Stimulated activated CD4-positive, alpha-beta T cell treated with anti-CD3 and anti-CD28 coated beads, Interleukin-1b, Interleukin-23, amount 100 ng/mL, for 1 hour (primary cell): ENCODE measurements at places on chromosomes 2 and 18.

DNA sequence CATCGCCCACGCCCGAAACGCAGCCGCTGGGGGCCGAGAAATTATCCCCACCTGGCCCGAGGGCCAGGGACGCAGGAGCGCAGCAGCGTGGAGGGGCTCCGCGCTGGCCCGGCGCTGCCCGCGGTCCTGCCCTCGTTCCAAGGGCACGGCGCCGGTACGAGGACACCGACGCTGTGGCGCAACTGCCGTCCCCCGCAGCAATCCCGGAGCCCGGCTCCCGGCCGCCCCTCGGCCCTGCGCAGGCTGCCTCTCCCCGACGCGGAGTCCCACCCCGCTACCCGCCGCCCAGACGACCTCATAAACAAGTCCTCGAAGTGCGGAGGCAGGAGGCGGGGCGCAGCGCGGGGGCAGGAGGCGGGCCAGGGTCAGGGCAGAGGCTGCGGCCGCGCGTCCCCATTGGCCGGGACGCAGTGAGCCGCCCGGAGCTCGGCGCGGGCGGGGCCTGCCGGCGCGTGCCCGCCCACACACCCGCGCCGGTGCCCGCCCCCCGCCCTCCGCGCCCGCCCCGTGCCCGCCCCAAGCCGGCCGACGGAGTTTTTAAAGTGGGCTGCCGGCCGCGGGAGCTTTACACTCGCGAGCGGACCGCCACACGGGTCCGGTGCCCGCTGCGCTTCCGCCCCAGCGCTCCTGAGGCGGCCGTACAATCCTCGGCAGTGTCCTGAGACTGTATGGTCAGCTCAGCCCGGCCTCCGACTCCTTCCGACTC lies at the start of gene EPAS1:
Gene EPAS1, plus strand, starts transcription at position 568 of the 706 bp plus-strand sequence. CDS start 505 bp downstream, outside the sequence.
- peak; percentile 48 for DNase-seq

DNA sequence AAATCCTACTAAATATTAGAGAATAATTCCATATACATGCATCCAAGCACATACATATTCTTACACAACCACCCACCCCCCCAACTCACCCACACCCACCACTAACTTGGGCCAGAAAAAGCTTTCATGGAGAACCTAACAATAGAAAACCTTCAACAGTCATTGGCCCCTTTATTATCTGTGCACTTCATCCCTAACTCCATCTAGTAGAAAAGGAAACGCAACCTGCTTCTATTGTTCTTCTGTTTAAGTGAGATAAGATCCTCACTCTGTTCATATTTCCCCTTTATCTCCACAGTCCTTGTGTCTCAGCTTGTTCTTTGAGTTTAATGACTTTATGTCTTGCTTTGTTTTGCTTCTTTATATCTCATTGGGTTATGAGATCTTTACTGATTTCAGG lies 1740.2 kb upstream of the CELF4 start:
- DNase-seq, result no peak

DNA sequence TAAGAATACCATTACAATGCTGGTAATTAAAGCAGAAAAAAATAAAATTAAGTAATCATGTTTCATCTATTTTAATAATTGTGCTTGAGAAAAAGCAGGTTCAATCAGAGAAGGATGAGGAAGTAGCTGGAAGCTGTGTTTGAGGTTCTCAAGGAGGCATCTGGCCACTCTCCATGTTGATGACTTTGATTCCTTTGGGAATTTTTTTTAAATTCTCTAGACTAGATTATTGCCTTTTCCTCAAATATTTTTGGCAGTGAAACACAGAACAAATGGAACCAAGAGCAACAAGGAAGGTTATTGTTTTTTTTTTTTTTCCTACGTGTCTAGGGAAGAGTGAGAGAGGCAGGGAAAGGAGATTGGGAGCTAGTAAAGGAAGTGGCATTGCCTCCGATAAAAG lies 99.9 kb upstream of the NRP2 start:
- no peak for DNase-seq

- DNase-seq, result no peak
Observed at GRCh38 chr2:6888724-6889123, 11.1 kb downstream of the RSAD2 start.

DNA sequence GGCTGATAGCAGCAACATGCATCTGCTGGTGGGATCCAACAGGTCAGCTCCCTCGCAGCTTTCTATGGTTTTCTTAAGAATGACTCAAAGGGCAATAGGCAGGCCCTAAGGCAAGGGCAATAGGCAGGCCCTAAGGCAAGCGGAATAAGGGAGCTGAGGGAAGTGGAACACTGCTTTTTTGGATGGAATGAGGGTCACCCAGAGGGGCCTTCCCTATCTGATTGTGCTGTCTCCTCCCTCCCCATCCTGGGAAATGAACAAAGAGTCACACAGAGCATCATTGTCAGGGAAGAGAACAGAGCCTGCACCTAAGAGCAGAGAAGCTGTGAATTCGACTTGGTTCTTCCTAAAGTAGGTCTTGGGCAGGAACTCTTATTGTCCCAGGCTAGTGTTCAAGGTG lies 43.3 kb upstream of the PTPRM start:
- DNase-seq, result no peak

DNA sequence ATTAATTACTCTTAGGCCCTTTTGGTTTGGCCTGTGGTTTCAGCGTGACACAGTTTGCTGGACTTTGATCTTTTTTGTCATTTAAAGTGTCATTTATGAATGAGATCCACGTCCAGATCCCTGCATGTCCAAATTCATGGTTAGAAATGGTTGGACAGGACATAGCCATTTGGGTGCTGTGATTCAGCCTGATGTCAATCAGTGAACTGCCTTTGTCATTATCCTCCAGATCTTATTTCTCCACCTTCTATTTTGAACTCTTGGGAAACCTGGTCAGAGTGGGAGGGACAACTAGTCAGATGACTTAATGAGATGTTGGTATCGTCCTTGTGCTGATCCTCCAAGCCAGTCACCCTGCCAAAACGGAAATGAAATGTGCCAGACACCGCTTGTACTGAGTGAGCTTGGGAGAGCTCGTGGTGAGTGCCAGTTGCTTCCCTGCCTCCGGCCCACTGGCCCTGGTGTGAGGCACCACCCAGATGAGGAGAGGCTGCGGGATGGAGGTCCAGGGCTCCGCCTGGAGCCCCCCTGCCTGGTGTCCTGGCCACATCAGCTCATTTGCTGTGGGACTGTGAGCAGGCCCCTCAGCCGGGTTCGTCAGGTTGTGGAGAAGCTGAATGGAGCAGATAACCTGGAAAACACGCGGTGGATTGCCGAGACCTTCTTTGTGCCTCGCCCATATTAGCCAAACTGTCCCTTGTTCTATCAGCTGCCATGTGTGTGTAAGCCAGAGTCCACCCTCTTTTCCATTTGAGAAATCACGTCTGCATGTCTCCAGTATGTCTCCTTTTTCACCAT lies 70.1 kb downstream of the DGKD start:
- DNase-seq, result no peak

DNA sequence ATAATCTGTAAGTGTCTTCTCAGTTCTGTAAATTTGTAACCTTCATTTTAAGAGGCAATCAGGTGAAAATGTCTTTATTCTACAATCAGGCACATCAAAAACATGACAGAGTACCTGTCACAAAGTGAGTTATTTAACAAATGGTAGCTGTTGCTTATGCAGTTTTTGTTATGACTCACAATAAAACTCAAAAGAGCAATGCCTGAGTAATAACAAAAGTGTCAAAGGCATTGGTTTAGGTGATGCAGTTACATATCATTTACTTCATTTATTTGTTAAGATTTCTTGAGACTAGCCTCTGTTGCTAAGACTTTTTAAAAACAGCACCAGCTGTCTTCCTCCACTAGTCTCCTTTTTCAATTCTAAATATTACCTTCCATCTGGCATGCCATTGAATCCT lies 177.8 kb downstream of the KIAA1328 start:
- no peak for DNase-seq

GRCh38 chr2:96249654-96250053 lies 16.1 kb downstream of the TMEM127 start:
- DNase-seq, result no peak

- no peak for DNase-seq
Observed at GRCh38 chr2:176170602-176171305, 13.6 kb downstream of the HOXD3 start.

DNA sequence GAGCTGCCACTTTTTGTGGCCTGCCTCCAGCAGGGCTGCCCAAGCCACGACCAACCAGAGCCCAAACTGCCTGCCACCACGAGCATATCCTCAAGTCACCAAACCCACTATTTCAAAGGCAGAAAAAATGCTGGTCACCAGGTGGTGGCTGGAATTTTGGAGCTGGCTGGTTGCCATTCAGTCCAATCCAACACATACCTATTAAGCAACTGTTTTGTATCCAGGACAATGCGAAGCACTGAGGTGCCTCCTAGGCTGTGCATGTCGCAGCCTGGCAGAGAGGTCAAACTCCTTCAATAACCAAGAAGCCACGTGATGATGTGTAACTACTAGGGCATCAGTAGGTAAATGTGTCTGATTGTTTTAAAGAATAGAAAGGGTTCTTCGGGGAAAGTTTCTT lies 108.3 kb upstream of the PPP1CB start:
- DNase-seq, result no peak

DNA sequence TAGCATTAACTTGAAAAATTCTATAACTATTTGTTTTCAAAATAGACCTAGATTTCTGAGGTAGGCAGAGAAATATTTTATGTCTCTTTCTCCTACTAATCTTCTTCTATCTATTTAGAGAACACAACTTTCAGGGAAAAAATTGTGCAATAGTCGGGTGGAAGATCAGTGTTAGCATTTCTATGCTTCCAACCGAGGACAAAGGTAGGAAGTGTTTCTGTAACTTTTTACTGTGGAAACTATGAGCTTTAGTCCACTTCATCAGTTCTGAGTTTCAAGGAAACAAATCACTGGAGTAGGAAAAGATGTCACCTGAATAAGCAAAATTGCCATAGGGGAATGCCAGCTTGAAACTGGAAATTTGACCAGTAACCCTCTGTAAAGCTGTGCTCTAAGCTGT lies 207.7 kb upstream of the CTAGE1 start:
- DNase-seq, result no peak

GRCh38 chr2:160368988-160369930 lies 124.3 kb downstream of the RBMS1 start:
- no peak for DNase-seq

- DNase-seq, result no peak
Observed at GRCh38 chr2:152563764-152564163, 153.5 kb downstream of the PRPF40A start.

DNA sequence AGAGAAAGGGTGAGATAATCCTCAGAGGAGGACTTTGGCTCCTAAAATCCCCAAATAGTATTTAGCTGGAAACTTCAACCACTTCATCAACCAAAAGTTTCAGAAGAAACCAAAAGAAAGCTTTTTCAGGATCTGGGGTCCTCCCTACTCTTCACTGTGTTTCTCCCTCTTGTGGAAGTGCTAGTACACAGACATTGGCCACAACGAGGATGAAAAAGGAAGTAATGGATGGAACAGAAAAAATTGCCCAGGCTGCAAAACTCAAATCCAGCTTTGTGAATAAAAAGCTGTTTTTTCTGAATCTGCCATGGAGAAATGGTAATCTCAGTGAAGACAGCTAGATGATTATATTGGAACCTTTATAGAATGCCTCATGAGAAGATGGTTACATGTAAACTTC lies 4.0 kb downstream of the PID1 start:
- DNase-seq, result no peak

DNA sequence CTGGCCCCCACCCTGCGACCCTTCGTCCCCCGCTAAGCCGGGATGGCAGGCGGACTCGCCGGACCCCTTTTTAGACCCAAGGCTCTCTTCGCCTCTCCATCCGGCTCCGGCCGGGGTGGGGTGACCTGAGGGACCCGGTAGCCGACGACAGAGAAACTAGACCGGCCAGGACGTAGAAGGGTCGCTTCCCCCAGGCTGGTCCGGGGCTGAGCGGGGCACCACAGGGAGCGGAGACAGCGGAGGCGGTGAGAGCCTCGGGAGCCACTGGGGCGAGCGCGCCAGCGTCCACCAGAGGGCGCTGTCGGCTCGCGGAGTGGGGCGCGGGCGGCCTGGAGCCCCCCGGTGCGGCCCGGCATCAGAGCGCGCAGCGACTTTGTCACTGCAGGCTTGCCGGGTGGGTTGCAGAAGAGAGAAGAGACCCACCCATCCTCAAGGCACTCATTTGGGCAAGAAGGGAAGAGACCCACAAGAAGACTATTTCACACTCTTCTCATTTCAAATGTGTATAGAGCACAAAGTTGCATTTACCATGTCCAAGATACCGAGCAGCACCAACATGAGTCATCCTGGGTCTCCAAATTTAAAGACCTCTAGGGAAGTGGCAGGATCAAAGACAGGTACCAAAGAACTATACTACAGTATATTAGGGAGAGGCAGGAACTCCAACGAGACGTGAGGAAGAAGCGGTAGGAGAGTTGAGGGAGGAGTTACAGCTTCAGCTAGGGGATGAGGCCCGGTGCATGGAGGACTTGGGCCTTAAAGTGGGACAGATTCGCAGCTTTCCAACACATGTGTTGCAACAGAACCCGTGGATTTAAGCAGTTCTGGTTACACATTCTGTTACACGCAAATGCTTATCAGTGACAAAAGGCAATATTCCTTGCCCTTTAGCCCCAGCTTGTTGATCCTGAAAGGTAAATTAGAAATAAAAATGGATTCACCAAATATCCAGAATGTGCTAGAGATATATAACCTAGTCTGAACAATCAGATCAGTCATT lies 7.6 kb upstream of the PRKCE start:
- peak; percentile 49 for DNase-seq

- DNase-seq, result no peak
Observed at GRCh38 chr18:4765401-4765800, 310.3 kb upstream of the DLGAP1 start.

- no peak for DNase-seq
Observed at GRCh38 chr2:112706170-112706664, 14.6 kb upstream of the NT5DC4 start.

- DNase-seq, result no peak
Observed at GRCh38 chr18:77059294-77059916, 73.2 kb downstream of the MBP start.

DNA sequence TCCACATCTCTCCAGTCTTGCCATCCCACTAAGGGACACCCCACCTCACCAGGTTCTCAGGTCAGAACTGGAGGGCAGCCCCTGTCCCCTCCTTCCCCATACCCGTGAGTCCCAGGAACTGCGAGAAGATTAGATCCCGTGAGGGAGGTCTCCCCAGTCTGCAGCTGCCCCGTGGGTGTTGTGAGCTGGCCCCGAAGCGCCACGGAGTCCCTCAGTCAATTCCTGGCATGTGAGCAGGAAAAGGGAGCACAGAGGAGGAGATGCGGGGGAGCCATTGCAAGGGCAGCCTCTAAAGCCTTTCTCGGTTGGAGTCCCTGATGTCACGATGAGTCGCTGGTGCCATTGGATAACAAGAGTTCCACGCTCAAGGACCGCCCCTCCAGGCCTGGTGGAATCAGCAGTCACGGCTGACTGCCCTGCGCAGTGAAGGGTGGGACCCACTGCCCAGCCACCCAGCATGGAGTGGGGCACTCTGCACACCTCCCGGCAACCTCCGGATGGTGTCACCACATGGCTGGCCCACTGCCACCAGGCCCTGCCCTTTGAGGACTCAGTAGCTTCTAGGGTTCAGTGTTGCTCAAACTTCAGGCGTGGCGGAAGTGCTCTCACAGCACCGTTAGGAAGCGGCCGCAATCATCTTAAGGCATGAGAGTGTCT lies 434.9 kb upstream of the MYT1L start:
- no peak for DNase-seq
